Lung (tissue), 17 donors: ENCODE measurements at places on chromosomes 11 and 22.

DNA sequence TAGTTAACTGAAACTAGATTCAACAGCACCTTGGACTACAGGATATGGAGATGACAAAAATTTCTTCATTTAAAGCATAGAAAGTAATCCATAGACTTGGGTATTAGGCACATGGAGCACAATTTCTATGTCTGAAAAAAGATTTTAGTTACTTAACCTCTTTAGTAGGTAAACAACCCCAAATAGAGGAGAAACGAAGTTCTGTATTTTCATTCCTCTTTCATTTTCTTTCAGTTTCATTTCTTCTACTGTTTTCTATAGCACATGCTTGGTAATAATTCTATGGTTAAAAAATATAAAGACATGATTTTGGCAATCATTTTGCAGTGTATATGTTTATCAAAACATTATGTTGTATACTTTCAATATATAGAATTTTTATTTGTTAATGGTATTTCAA lies 99.5 kb downstream of the CASP12 start:
- DNase-seq, result no peak
- H3K36me3 ChIP-seq, result no peaks in the 10 kb centered on the region
- no peak overlapping the region for H3K27ac ChIP-seq
- H3K4me1 ChIP-seq, result no peaks in the 10 kb centered on the region
- no peaks in the 10 kb centered on the region for H3K27me3 ChIP-seq

- peak; percentile 86 for DNase-seq
- peaks cover 39% of the 10 kb centered on the region for H3K4me1 ChIP-seq
- H3K4me3 ChIP-seq, result peak overlapping the region; percentile 36
- no peaks in the 10 kb centered on the region for H3K27me3 ChIP-seq
Observed at GRCh38 chr22:31346733-31347250, 646 bp upstream of the PATZ1 start.

GRCh38 chr11:9576701-9577381 lies 3.4 kb downstream of the WEE1 start:
- peaks cover 38% of the 10 kb centered on the region for H3K4me1 ChIP-seq
- DNase-seq, result peak; percentile 34
- peak overlapping the region; percentile 51 for H3K27ac ChIP-seq
- H3K4me3 ChIP-seq, result no peak overlapping the region

- no peak for DNase-seq
- no peaks in the 10 kb centered on the region for H3K27me3 ChIP-seq
- H3K4me1 ChIP-seq, result no peaks in the 10 kb centered on the region
Observed at GRCh38 chr11:15233371-15234165, 118.8 kb downstream of the INSC start.

- no peak overlapping the region for H3K27ac ChIP-seq
- peaks cover 4% of the 10 kb centered on the region for H3K4me1 ChIP-seq
- H3K27me3 ChIP-seq, result no peaks in the 10 kb centered on the region
- H3K4me3 ChIP-seq, result no peak overlapping the region
- no peak for DNase-seq
Observed at GRCh38 chr11:82859750-82860149, 40.5 kb downstream of the PRCP start.

- no peak overlapping the region for H3K27ac ChIP-seq
- H3K4me1 ChIP-seq, result no peaks in the 10 kb centered on the region
- H3K27me3 ChIP-seq, result no peaks in the 10 kb centered on the region
- H3K36me3 ChIP-seq, result no peaks in the 10 kb centered on the region
- DNase-seq, result no peak
Observed at GRCh38 chr22:44983878-44984482, 25.8 kb downstream of the PHF21B start.

GRCh38 chr22:28977481-28977971 lies 84.1 kb downstream of the C22orf31 start:
- H3K4me1 ChIP-seq, result peaks cover 2% of the 10 kb centered on the region
- no peaks in the 10 kb centered on the region for H3K27me3 ChIP-seq
- H3K4me3 ChIP-seq, result no peak overlapping the region
- H3K36me3 ChIP-seq, result no peaks in the 10 kb centered on the region
- no peak for DNase-seq

DNA sequence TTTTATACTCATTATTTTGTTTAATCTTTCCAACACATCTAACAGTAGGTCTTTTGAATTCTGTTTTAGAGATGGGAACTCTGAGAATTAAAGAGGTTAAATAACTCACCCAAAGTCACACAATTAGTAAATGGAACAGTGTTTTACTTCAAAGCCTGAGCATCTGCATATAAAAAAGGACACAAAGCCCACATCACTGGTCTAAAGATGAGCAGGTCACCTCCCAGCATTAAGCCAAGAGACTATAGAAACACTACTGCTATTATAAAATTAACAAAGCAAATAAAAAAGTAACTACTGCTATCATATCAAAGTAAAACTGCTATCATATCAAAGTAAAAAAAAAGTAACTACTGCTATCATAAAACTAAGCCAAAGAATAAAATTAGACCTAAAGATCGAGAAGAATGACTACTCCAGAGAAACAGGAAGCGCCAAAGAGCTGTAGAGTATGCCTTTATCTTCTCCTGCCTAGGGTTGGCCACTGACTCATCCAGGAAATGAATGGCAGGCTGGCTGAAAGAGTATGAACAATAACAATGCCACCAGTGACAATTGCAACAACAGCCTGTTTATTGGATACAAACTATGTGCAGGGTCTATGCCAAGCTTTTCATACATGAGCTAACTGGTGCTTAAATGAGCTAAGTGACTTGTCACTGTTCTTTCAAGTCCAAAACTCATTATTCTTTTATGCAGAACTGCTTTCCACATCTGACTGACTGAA lies 1153.0 kb upstream of the TENM4 start:
- H3K4me1 ChIP-seq, result no peaks in the 10 kb centered on the region
- H3K27ac ChIP-seq, result no peak overlapping the region
- no peaks in the 10 kb centered on the region for H3K36me3 ChIP-seq
- peak; percentile 23 for DNase-seq
- no peaks in the 10 kb centered on the region for H3K27me3 ChIP-seq

DNA sequence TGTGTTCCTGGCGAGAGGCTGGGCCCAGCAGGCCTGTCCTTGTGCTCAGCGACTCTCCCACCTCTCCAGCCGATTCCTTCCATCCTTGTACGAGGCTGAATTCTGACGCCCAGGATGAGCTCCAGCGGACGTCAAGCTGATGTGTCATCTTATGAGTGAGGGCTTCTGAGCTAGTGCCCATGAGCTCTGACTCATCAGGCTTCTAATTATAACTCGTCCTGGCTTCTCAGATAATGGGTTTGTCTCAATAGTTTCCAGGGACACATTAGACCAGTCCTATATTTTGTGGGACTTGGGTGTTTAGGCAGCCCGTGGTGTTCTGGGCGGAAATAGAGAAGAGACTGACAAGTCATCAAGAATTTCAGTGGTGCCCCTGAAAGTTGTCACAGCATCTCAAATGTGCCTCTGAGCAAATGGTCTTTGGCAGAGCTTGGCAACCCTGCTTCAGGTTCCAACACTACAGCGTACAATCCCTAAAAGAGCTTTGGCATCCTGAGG lies 108.2 kb upstream of the CD44 start:
- no peak for DNase-seq
- no peaks in the 10 kb centered on the region for H3K27me3 ChIP-seq
- peak overlapping the region; percentile 54 for H3K27ac ChIP-seq
- no peaks in the 10 kb centered on the region for H3K4me1 ChIP-seq
- H3K4me3 ChIP-seq, result no peak overlapping the region
- H3K36me3 ChIP-seq, result no peaks in the 10 kb centered on the region

DNA sequence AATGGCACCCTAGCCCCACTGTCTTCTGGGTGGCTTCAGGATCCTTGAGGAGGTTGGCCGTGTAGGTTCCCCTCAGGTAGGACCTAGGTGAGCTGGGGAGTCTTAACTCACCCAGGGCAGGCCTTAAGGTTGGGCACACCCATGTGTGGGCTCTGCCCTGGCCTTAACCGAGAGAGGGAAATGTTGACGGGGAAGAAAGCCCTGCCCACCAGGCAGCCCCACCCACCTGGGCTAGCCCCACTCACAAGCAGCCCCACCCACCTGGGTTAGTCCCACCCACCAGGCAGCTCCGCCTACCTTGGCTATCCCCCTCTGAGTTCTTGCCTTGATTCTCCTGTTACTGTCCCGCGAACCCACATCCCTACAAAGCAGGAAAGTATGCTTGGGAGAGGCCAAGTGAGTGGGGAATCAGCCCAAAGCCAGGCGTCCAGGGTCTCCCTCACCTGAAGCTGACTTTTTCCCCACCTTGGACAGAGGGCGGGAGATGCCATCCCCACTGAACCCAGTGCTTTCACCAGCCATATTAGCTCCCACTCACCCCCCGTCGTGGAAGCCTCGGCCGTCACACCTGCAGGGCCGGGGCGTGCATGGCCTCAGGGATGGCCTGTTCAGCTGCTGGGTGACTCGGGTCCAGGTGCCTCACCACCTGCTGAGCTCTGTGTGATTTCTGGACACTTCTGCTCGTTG lies at the start of gene MYEOV:
Gene MYEOV (plus strand): TSS at position 337 of the 687 bp plus-strand sequence. CDS start 1,200 bp downstream, outside the sequence.
- no peaks in the 10 kb centered on the region for H3K27me3 ChIP-seq
- H3K4me1 ChIP-seq, result no peaks in the 10 kb centered on the region
- no peak for DNase-seq
- no peak within 1 kb of the TSS for H3K27ac ChIP-seq
- H3K36me3 ChIP-seq, result no peaks in the 10 kb centered on the region

DNA sequence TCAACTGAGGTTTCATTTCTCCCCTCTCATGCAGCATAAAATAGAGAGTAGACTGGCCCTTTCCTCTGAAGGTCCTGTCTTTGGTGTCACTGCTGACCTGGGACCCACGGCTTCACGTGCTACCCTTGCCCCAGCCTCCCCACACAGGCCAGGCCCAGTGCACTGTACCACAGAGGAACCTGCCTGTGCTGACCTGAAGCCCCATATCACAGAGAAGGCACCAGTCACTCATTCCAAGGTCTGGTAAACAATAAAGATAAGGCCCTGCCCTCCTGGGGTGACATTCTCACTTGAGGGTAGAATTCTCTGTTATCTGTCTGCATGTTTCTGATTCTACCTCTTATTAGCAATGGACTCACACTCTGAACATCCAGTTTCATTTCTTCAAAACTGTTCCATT lies 51.3 kb downstream of the RPL27A start:
- no peak overlapping the region for H3K4me3 ChIP-seq
- peaks cover 24% of the 10 kb centered on the region for H3K4me1 ChIP-seq
- H3K27ac ChIP-seq, result no peak overlapping the region
- H3K27me3 ChIP-seq, result no peaks in the 10 kb centered on the region
- DNase-seq, result no peak

DNA sequence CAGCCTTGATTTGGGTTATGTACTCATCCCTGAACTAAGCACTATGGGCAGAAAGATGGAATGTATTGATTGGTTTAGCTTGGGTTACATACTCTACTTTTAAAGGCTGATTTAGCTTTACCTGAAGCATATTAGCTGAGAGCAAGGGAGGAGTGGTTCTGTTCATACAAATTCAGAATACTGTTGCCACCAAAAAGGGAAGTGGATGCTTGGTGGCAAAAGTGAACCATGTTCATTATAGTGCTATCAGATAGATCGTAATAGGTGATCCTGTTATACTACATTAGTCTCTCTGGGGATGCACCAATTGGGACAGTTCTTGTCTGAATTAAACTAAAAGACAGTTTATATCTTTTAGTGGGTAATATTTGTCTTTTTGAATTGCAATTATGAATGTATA lies 44.5 kb upstream of the RRM1 start:
- no peak for DNase-seq
- H3K4me3 ChIP-seq, result no peak overlapping the region
- H3K27me3 ChIP-seq, result no peaks in the 10 kb centered on the region
- H3K27ac ChIP-seq, result no peak overlapping the region
- peaks cover 2% of the 10 kb centered on the region for H3K36me3 ChIP-seq

- no peaks in the 10 kb centered on the region for H3K27me3 ChIP-seq
- no peak for DNase-seq
- no peak overlapping the region for H3K4me3 ChIP-seq
Observed at GRCh38 chr11:84871116-84871515, 756.0 kb downstream of the DLG2 start.

- peaks cover 4% of the 10 kb centered on the region for H3K4me1 ChIP-seq
- DNase-seq, result no peak
- no peaks in the 10 kb centered on the region for H3K27me3 ChIP-seq
- no peaks in the 10 kb centered on the region for H3K36me3 ChIP-seq
- no peak overlapping the region for H3K27ac ChIP-seq
- no peak overlapping the region for H3K4me3 ChIP-seq
Observed at GRCh38 chr11:76856106-76856505, 4.6 kb upstream of the ACER3 start.

DNA sequence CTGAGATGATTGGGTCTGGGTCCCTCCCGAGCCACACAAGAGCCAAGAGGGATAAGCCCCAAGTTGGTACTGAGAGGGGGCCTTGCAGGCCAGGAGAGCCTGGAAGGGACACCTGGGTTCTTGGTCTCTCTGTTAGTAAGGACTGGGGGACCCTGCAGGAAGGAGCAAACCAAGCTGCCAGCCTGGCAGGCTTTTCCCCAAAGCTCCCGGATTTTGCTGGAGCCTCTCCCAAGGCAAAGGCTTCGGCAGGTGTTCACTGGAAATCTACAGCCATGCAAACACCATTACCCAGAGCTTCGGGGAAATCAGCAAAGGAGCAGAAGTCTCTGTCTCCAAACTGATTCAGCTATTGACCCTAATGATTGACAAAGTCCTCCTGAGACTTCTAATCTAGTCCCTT lies 527.9 kb downstream of the BUD13 start:
- no peaks in the 10 kb centered on the region for H3K4me1 ChIP-seq
- H3K27me3 ChIP-seq, result no peaks in the 10 kb centered on the region
- DNase-seq, result no peak
- no peak overlapping the region for H3K4me3 ChIP-seq
- no peak overlapping the region for H3K27ac ChIP-seq
- H3K36me3 ChIP-seq, result no peaks in the 10 kb centered on the region

GRCh38 chr22:23181721-23182308 lies 1.5 kb downstream of the BCR start:
- no peak overlapping the region for H3K27ac ChIP-seq
- H3K4me3 ChIP-seq, result peak overlapping the region; percentile 70
- peaks cover 5% of the 10 kb centered on the region for H3K4me1 ChIP-seq
- DNase-seq, result no peak

DNA sequence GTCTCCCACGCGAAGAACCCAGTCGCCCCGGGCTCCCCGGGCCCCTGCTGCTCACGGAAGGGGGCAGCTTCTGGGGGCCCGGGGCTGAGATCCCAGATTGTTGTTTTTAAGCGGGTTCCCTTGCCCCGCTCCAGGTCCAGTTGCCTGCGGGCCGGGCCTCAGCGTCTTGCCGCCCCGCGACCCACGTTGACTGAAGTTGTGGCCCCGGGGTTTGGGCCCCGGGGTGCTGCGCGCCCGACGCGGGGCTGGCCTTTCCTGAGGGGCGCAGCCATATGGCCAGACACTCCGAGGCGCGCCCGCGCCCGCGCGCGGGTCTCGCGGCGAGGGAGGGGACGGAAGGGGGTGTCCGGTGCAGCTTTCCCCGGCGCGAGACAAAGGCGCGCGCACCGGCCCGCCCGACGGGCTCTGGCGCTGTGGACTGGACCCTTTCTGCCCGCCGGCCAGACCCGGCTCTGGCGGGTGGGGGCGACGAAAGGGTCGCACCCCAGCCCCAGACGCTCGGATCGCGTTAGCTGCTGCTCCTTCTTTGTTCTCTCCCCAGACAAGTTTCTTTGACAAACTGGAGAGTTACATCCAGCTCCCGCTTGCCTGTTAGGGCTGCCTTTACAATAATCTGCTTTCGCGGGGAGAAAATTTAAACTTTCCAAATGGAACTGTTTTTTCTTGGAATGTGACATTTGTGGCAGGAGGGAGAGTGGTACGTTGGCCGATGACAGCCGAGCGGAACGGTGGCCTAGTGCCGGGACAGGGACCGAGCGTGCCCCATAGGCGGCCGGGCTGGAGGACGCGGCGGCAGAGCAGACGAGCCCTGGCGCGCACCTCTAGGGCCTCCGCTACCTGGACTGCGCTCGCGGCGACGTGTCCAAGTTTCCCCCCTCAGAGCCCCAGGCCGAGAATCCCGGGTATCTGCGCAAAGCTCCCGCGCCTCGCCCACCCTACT lies 716 bp downstream of the AMOTL1 start:
- H3K27ac ChIP-seq, result peak overlapping the region; percentile 93
- no peaks in the 10 kb centered on the region for H3K36me3 ChIP-seq
- peak overlapping the region; percentile 94 for H3K4me3 ChIP-seq
- peak; percentile 79 for DNase-seq
